ENCODE measurements at places on chromosomes 2 and 18.

GRCh38 chr2:232529806-232530547, 4.0 kb downstream of the CHRND start:
- DNase-seq = no peak

GRCh38 chr2:180456801-180457200, 449.7 kb upstream of the CWC22 start:
- DNase-seq = no peak

GRCh38 chr2:127161176-127162136, 54.5 kb upstream of the BIN1 start:
- DNase-seq = no peak

DNA sequence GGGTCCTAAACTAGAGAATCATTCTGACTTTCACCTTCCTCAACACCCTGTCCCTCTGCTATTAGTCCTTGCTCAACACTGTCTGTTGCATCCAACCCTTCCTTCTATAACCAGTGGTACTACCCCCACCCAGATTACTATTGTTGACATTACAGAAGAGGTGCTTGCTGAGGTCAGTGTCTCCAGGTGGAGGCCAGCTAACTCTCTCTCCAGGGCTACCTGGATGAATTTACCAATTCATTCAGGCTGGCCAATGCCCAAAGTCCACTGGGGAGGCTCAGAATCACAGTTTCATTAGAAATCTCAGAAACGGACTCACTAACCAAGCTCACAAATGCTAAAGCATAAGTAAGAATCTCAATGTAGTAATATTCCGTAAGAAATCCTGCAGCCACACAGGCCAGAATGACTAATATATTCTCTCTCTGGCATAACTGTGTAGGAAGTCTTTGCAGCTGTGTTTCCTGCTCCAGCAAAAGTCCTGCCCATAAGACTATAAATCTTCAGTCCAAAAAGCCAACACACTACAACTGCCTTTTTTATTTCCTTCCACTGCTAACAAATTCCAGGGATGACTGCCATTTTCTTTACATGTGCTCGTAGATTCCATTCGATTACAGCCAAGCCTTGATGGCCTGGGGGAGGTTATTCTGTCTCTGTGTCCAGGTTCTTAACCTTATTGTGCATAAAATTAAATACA, 10.0 kb upstream of the TTR start:
- DNase-seq = no peak

- DNase-seq = no peak
Observed at GRCh38 chr2:42486145-42486906, 7.5 kb downstream of the KCNG3 start.

DNA sequence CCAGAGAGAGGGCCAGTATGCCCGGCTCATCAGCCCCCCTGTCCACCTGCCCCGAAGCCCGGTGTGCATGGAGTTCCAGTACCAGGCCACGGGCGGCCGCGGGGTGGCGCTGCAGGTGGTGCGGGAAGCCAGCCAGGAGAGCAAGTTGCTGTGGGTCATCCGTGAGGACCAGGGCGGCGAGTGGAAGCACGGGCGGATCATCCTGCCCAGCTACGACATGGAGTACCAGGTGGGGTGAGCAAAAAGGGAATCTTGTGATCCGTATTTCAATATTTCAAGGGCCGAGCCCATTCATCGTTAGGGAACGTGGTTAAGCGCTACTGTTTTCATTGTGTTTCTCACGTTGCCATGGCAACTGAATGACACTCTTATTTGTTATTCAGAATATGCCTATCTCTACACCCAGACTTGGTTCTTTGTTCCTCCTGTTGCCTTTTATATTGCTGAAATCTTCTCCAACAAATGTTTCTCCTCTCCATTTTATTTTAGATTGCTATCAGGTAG, 81.5 kb downstream of the NRP2 start:
- no peak for DNase-seq

GRCh38 chr2:30949435-30949834, 142.2 kb upstream of the CAPN13 start:
- DNase-seq = no peak

GRCh38 chr2:37453027-37453426, 108.6 kb downstream of the QPCT start:
- no peak for DNase-seq

GRCh38 chr2:37378411-37378810, 34.0 kb downstream of the QPCT start:
- no peak for DNase-seq

GRCh38 chr2:100394111-100394641, 23.3 kb downstream of the CHST10 start:
- no peak for DNase-seq

DNA sequence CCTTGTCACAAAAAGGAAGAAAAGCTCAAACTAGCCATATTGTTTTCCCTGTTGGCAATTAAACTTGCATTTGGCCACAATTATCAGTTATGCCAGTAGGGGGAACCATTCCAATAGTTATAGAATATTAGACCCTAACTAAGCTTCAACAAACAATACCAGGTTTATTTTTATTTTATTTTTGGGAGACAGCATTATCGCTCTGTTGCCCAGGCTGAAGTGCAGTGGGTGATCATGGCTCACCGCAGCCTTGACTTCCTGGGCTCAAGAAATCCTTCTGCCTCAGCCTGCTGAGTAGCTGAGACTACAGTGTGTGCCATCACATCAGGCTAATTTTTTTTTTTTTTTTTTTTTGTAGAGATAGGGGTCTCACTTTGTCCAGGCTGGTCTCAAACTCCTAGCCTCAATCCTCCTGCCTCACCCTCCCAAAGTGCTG, 102.1 kb downstream of the ATAD2B start:
- DNase-seq = no peak

DNA sequence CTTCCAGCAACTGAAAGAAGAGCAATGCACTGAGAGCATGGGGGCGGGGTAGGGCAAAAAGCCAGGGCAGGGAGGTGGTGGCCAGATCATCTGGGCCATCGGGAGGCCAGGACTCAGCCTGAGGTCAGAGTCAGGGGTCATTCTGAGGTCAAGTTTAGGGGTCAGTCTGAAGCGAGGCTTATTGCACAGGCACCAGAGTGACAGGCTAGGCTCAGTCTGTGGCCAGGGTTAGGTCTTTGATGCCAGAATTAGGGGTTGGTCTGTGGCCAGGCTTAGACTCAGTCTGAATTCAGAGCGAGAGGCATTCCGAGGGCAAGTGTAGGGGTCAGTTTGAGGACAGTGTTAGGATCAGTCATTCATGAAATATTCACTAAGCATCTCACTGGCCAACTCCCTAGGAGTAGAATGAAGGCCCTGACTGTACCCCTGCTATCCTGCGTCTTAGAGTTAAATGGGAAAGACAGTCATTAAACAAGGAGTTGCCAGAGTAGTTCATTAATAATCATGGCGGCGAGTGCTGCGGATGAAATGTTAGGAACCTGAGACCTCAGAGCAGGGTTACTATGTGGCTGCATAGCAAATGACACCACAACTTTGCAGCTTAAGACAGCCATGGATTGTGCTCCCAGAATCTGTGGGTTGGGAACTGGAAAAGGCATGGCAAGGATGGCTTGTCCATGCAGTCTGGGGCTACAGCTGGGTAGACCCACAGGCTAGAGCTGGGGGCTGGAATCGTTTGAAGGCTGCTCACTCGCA, 198.7 kb downstream of the CYP26B1 start:
- no peak for DNase-seq

DNA sequence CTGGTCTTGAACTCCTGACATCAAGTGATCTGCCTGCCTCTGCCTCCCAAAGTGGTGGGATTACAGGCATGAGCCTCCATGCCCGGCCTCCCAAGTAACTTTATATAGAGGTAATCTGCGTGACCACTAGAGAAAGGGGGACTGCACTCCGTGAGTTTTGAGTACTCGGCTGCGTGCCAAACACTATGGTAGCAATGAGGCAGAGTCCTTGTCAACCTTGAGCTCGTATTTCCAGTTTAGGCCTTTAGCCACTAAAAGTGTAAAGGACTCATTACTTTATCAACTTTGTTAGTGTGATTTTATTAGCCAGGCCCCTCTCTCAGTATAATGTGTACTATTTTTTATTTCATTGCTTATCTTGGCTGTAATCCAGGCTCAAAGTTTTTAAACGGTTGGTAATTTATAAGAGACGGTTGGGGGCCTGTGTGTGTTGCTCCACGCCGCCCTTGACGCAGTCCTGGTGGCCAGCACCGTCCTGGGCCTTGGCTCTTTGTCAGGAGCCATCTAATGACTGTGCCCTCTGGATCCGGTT, 56.2 kb downstream of the ZCCHC2 start:
- DNase-seq = no peak

- no peak for DNase-seq
Observed at GRCh38 chr2:181677912-181678586, 2.3 kb downstream of the NEUROD1 start.

GRCh38 chr2:52916981-52917380, 850.6 kb upstream of the CHAC2 start:
- no peak for DNase-seq

- no peak for DNase-seq
Observed at GRCh38 chr18:54923339-54923956, 35.8 kb downstream of the CCDC68 start.

GRCh38 chr2:96769814-96770213, 9.1 kb downstream of the CNNM4 start:
- no peak for DNase-seq

- no peak for DNase-seq
Observed at GRCh38 chr2:133657591-133657990, 89.3 kb upstream of the NCKAP5 start.

DNA sequence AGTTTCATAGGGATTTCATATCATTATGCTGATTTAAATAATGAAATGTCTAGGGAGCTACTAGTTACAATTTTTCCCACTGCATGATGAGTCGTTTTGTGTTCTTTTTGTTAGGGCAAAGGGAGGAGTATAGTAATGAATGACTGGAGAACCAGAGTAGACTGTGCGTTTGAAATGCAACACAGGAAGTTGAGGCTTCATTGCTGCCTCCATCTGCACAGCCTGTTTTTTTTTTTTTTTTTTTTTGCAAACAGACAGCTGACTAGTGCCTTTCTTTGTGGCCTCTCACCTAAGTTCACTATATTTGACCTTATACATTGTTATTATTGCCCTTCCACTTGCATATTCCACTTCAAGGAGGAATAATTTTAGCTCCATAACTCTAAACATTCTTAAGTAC, 286.7 kb upstream of the LRRTM1 start:
- no peak for DNase-seq

DNA sequence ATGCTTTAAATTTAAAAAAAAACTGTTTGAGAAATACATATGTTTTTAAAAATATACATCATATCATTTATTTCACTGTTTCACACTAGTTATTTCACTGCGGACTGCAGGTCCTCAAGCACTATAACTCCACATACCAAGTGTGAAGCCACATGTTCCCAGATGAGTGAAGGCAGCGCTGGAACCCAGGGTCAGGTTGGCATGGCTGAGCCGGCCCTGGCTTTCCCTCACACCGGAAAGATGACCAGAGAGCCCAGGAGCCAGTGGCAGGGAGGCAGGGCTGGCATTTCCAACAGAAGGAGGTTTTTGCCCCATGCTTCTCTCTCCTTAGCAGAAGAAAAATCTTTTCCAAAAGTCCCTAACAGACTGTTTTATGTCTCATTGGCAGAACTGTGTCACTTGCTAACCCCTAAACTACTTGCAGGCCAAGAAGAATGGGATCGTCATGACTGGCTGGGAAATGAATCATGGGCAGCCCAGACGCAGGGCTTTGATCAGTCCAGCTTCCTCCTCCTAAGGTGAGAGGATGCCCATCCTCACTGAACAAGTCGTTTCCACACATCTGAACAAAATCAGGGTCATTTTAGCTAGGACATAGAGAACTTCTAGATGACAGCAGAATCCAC, 287.6 kb upstream of the HNRNPA3 start:
- no peak for DNase-seq

GRCh38 chr2:46308629-46309028, 11.4 kb downstream of the EPAS1 start:
- no peak for DNase-seq

- no peak for DNase-seq
Observed at GRCh38 chr2:231182513-231182899, 15.9 kb upstream of the ARMC9 start.

GRCh38 chr2:201962774-201963562, 70.7 kb upstream of the FZD7 start:
- DNase-seq = no peak

DNA sequence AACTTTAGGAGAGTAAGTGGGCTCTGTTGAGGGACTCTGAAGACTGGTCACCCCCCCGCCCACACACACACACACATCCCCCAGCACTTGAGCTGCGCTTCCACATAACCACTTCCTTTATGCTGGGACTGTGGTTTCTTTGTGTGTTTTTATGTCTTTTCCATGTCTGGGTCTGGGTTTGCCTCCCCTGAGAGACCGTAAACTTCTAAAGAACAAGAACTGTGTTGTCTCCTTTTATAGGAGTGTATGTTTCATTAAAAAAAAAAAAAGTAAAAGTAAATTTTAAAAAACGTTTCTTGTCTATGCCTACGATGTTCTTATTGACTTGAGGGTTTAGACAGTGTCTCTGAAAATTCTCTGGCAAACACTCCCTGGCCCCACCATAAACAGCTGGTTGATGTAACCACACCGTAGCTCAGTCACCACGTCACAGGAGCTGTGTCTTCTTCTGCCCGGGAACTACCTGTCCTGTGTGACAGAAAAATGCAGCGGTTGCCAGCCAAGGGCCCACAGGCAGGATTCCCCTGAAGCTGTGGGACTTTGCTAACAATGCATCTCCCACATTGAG, 68.0 kb downstream of the KLHL29 start:
- no peak for DNase-seq

DNA sequence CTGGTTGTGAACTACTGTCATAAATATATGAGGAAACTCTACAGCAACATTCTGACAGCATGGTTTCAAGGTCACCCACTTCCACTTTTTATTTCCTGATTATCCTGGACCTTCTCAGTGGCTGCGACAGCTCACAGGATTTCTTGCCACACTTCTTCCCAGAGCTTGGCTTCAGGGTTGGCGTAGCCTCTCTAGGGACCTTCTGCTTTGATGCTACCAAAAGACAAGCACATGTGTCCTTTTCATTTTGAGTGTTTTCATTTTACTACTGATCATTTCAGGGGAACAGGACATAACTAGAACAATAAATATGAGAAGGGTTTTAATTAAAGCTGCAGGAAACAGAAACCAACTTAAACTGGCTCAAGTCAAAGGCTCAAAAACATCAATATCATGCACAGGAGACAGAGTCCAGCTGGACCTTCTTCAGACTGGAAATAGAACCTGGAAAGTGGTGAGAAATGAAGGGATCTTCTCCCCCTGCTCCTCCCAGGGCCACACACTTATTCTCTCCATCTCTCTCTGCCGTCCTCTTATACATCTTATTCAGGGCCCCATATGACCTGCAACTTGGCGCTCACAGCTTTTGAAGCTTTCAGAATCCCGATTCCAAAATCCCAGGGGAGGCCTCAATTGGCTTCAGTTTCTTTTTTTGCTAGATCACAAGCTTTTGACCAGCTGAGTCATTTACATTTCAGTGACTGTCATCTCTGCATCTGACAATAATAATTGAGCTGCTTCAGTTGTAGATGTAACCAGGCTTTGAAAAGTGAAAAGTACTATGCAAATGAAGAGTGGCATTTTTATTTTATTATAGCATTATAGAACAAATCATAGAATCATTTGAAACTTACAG, 9.7 kb downstream of the VIT start:
- DNase-seq = no peak
